H9 (cell line): ENCODE measurements at places on chromosomes 11 and 22. TPM values are rescaled to one million over a fixed set of nuclear protein-coding genes. Genes with fewer than 3 reads are reported as not detected.

SNX32 gene
- total RNA-seq = 0.88 and 1.2 TPM in 2 replicates

DNA sequence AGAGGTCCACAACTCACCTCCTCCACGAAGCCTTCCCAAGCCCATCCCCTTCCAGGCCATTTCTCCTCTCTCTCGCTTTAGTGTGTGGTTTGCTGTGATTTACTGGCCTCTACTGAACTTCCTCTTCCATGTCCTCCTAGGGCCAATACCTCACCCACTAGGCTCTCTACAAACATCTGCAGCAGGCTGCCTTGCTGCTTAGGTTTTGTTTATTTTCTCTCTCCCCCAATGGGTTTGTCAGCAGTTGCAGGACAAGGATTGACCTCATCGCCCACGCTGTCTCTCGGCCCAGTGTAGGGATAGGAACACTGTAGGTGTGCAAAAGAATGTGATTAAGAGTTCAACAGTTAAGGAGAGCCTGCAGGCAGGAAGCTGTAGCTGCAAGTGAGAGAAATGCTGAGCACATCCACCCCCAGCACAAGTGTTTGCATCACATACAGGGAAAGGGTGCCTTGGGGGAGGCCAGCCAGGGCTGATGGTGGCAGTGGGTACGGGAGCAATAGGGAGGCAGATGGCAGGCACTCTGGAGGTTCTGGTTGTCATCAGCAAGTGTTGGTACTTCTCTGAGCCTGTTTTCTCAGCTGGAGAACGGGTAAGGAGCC lies 1.4 kb downstream of the PC start:
- H3K4me1 ChIP-seq = no peaks in the 10 kb centered on the region; the same call in 1 of the 2 replicates
- peaks cover 11% of the 10 kb centered on the region for H3K36me3 ChIP-seq
- no peak overlapping the region for H3K27ac ChIP-seq
- no peaks in the 10 kb centered on the region for H3K27me3 ChIP-seq
- peak; percentile 47 for DNase-seq
- H3K4me3 ChIP-seq = peak overlapping the region; percentile 88

TPH1 gene
- 0.07 and 0.17 TPM in 2 replicates for total RNA-seq

DNA sequence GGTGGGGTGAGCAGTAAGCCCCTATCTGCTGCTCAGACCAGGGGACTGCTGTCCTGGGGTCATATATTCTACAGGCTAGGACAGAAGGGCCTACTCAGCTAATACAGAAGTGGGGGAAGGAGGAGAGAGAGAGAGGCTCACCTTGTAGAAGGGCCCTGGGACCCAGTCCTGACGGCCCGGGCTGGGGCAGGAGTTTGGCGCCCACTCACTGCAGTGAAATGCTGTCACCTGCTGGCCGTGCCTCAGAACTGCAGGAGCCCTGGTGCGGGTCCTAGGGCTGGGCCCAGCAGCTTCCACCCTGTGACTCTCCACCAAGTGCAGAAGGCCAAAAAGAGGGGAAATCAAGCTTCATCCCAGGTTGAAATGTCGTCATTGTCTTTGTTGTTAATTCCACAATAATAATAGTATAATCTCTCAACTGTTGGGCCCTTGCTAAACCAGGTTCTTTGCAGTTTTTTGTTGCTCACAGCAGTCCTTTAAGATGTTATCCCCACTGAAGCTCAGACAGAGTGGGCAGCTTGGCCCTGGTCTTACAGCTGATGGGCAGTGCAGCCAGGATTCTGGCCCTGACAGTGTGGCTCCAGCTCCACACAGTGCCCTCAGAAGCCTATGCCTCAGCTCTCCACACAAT lies 29.6 kb downstream of the TRIM29 start:
- H3K27me3 ChIP-seq = no peaks in the 10 kb centered on the region
- peaks cover 5% of the 10 kb centered on the region for H3K36me3 ChIP-seq
- DNase-seq = peak; percentile 78
- no peak overlapping the region for H3K4me3 ChIP-seq

OR8A1 gene
- total RNA-seq = not detected in 2 replicates

GRCh38 chr11:14342906-14343305 lies 16.1 kb downstream of the RRAS2 start:
- H3K4me1 ChIP-seq = peaks cover 7% of the 10 kb centered on the region; the same call in 1 of the 2 replicates
- H3K4me3 ChIP-seq = no peak overlapping the region
- peaks cover 24% of the 10 kb centered on the region for H3K36me3 ChIP-seq
- DNase-seq = no peak
- no peak overlapping the region for H3K27ac ChIP-seq

C11orf87 gene
- total RNA-seq = 0.11 TPM in 2 replicates

- no peaks in the 10 kb centered on the region for H3K27me3 ChIP-seq
- no peak for DNase-seq
- H3K27ac ChIP-seq = no peak overlapping the region
- H3K36me3 ChIP-seq = no peaks in the 10 kb centered on the region
Measured at GRCh38 chr22:27246558-27246957, 555.0 kb downstream of the MN1 start.

DNA sequence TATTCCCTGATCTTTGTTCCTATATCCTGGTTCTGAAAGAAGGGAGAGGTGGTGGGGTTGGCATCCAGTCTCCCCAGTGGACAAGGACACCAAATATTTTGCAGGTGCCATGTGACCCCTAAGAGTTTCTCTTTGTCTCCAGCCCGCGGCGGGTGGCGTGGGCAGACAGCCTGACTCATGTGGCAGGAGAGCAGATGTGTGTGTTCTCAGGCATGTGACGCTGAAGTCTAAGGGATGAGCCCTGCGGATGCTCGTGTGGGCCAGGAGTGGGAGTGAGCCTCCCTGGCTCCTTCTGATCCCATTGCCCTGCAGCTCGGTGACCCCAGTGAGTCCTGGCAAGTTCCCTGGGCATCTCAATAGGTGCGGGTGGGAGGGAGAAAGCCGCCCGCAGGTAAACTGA lies 94.8 kb upstream of the TBCEL start:
- DNase-seq = no peak
- no peak overlapping the region for H3K4me3 ChIP-seq
- no peaks in the 10 kb centered on the region for H3K27me3 ChIP-seq

DNA sequence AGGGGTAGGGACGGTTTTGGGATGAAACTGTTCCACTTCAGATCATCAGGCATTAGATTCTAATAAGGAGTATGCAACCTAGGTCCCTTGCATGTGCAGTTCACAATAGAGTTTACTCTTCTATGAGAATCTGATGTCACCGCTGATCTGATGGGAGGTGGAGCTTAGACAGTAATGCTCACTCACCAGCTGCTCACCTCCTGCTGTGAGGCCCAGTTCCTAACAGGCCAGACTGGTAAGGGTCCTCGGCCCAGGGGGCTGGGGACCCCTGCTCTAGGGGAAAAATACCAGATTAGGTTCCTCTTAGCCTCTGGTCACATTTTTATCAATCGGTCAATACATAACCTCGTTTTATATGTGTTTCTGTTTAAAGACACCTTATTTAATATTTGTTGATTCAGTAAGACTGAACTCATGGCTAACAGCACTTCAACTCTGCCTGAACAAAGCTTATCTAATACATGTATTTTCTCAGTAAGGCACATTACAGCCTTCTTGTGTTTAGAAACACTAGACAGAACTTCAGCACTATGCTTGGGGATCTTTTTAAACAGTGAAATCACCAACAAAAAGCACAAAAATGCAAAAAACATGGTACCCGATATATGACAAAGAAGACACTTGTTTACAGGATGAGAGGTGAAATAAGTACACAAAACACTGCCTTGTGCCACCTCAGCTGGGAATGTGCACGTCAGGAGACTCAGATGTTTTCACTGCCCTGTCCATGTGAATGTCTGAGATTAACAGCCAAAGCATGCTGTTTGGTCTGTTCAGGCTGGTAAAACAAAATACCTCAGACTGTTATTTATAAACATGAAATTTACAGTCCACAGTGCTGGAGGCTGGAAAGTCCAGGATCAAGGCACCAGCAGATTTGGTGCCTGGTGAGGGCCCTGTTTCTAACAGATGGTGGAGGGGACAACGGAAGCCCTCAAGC lies 107.5 kb downstream of the USP35 start:
- no peaks in the 10 kb centered on the region for H3K27me3 ChIP-seq
- DNase-seq = no peak
- H3K27ac ChIP-seq = no peak overlapping the region
- no peaks in the 10 kb centered on the region for H3K36me3 ChIP-seq
- H3K4me1 ChIP-seq = no peaks in the 10 kb centered on the region

DNA sequence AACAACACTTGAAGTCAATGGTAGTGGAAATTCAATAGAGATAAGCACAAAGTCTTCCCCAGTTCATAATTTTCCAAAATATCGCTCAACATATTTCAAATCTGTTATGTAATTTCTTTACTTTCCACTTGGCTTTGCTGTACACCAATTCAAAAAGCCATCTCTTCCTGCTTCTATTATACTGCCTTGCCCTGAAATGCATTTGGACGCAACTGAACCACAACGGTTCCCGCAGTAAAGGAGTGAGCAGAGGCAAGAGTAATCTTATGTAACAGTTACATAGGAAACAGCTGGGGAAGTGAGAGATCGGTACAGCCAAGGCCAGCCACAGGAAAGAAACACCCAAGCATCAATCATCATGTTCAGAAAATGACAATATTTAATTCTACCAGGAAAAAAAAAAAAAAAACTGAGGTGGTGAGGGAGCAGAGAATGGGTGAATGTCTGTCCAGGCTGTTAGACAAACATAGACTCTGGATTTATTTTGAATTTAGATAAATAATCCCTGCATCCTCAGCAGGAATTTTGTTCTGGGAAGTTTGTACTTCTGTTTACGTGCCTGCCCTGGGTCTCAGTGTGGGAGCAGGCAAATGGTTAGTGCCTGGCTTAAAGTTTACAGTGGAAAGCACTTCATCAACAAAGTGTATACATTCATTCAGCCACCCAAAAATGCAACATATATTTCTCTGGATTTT lies 392.2 kb downstream of the ETS1 start:
- H3K4me1 ChIP-seq = no peaks in the 10 kb centered on the region
- H3K4me3 ChIP-seq = no peak overlapping the region
- no peaks in the 10 kb centered on the region for H3K27me3 ChIP-seq
- H3K36me3 ChIP-seq = no peaks in the 10 kb centered on the region
- H3K27ac ChIP-seq = no peak overlapping the region

GRCh38 chr22:24066865-24067264 lies 55.8 kb downstream of the CABIN1 start:
- no peak for DNase-seq
- peaks cover 70% of the 10 kb centered on the region for H3K36me3 ChIP-seq
- no peaks in the 10 kb centered on the region; the same call in 1 of the 2 replicates for H3K27me3 ChIP-seq
- H3K4me1 ChIP-seq = no peaks in the 10 kb centered on the region
- H3K4me3 ChIP-seq = no peak overlapping the region

GRCh38 chr11:116162886-116163230 lies 609.9 kb downstream of the BUD13 start:
- no peaks in the 10 kb centered on the region for H3K36me3 ChIP-seq
- no peak overlapping the region; the same call in 2 of the 3 replicates for H3K4me3 ChIP-seq
- no peaks in the 10 kb centered on the region for H3K27me3 ChIP-seq
- no peaks in the 10 kb centered on the region for H3K4me1 ChIP-seq

DNA sequence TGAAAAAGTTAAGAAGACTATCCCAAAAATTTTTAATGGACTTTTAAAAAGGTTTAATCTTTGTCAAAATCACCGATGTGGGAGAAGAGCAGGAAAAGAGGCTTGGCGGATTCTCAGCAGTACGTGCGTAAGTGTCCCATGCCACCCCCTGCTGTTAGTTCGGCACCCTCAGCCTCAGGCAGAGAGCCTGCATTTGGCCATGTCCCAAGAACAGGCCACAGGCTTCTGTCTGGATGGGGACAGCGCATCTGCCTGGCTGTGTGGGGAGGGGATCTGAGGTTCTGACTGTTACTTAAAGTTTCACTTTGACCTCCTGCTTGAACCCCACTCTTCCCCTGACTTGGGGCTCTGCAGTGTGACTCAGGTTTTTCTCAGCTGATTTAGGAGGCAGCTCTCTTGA lies 35.3 kb downstream of the EXT2 start:
- H3K4me3 ChIP-seq = no peak overlapping the region
- no peak overlapping the region for H3K27ac ChIP-seq
- DNase-seq = no peak

OR5P2 gene
- total RNA-seq = not detected in 2 replicates

DNA sequence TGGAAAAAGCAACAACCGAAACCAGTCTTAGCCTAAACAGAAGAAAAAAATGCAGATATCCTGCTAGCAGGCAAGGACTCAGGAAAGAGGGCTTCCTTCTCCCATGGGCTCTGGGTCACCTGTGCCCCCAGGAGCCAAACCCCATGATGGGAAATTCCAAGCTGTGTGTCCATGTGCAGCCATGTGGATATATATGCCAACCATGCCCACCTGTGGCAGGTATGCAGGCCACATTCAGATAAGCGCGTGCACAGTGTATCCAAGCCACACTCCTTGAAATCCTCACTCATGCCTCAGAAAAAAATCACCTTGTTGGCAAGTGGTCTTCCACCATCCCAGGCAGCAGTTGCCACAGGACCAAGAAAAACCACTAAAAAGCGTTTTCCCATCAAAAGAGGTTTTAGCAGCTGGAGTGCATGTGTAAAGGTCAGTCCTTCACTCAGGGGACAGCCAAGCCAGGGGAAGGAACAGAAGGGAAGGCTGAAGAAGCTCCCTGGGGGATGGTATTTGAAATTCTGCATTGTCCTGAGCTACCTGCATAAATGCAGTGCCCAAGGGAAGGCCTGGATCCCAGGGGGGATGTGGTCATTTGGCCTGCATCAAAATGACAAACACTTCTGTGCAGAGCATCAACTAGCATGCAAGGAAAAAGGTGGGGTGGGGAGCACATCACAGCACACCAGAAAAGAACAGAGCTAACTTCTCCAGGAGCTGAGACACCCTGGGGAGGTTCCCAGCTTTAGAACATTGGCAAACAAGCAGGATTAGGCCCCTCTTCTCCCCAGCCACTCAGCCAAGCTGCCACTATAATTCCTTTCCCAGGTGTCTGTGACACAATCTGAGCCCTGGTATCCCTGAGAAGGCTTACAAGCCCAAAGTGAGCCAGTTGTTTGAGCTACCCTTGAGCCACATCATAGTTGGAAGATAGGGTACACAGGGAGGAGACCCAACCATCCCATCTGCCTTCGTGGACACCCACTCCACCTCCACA lies 76.2 kb downstream of the GALNT18 start:
- peaks cover 15% of the 10 kb centered on the region; the same call in 1 of the 2 replicates for H3K4me1 ChIP-seq
- no peaks in the 10 kb centered on the region for H3K27me3 ChIP-seq
- no peaks in the 10 kb centered on the region for H3K36me3 ChIP-seq
- peak; percentile 52 for DNase-seq
- H3K27ac ChIP-seq = no peak overlapping the region

GRCh38 chr11:69099180-69099579 lies 50.4 kb downstream of the TPCN2 start:
- H3K36me3 ChIP-seq = no peaks in the 10 kb centered on the region
- DNase-seq = no peak
- H3K4me1 ChIP-seq = no peaks in the 10 kb centered on the region
- H3K4me3 ChIP-seq = no peak overlapping the region
- H3K27ac ChIP-seq = no peak overlapping the region
- H3K27me3 ChIP-seq = no peaks in the 10 kb centered on the region
